ENCODE measurements at places on chromosomes 5 and 9. TPM values are rescaled to one million over a fixed set of nuclear protein-coding genes. Genes with fewer than 3 reads are reported as not detected.

DNA sequence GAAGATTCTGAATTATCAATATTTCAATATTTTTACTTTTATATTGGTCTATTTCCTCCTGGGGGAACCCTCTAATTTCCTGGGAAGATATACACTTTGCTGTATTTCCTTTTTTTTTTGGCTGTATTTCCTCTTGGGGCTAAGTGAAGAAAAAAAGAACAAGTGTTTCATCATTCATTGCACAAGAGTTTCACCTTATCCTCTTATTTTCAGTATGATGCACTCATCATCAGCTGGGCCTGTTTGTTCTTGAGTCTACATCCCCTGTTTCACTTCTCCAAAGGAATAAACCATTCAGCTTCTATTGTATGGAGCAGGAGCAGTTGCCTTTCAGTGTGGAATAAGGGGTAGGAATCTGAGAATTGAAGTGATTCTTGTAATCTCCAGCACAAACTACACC, 210.8 kb downstream of the FAM170A start:
- H3K4me1 ChIP-seq = no peaks in the 10 kb centered on the region
- DNase-seq = no peak
- H3K4me3 ChIP-seq = no peak overlapping the region
- no peaks in the 10 kb centered on the region for H3K36me3 ChIP-seq

GRCh38 chr5:129099184-129099569, 4.6 kb downstream of the ISOC1 start:
- H3K27me3 ChIP-seq = no peaks in the 10 kb centered on the region
- no peak overlapping the region for H3K4me3 ChIP-seq
- no peak overlapping the region for H3K27ac ChIP-seq

The IFNA21 gene
- not detected for total RNA-seq

- no peak overlapping the region for H3K27ac ChIP-seq
- H3K4me3 ChIP-seq = no peak overlapping the region
- no peak for DNase-seq
- no peaks in the 10 kb centered on the region for H3K27me3 ChIP-seq
- no peaks in the 10 kb centered on the region for H3K36me3 ChIP-seq
Observed at GRCh38 chr5:53069626-53070025, 39.9 kb downstream of the MOCS2 start.

DNA sequence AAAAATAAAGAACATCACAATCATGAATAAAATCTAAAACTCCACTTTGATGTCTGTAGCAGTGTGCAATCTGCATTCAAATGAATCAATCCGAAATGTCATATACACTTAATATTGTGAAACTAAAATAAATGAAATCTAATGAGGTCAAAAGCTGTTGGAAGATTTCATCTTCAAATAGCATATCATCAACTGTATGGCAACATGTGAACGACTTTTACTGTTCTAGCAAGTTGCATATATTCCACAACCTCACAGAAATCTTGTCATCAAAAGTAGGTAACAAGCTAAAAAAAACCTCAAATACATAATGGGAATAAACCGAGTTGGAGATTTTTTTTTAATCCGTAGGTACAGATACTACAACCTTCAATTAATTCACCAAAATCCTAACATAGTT, 1.2 kb downstream of the PTBP3 start:
- peaks cover 32% of the 10 kb centered on the region for H3K4me1 ChIP-seq
- H3K4me3 ChIP-seq = peak overlapping the region; percentile 92
- DNase-seq = no peak
- no peaks in the 10 kb centered on the region for H3K27me3 ChIP-seq
- H3K27ac ChIP-seq = peak overlapping the region; percentile 99

GRCh38 chr5:145951071-145951470, 14.7 kb downstream of the SH3RF2 start:
- H3K27ac ChIP-seq = no peak overlapping the region
- H3K4me1 ChIP-seq = no peaks in the 10 kb centered on the region
- DNase-seq = no peak
- H3K27me3 ChIP-seq = no peaks in the 10 kb centered on the region

GRCh38 chr9:111114486-111114885, 76.2 kb upstream of the LPAR1 start:
- no peak overlapping the region for H3K27ac ChIP-seq
- no peaks in the 10 kb centered on the region for H3K36me3 ChIP-seq
- no peaks in the 10 kb centered on the region for H3K27me3 ChIP-seq
- H3K4me1 ChIP-seq = no peaks in the 10 kb centered on the region

The MCTP1 gene
- total RNA-seq = 30.6 TPM

The SCGB3A2 gene
- 324 TPM for total RNA-seq

DNA sequence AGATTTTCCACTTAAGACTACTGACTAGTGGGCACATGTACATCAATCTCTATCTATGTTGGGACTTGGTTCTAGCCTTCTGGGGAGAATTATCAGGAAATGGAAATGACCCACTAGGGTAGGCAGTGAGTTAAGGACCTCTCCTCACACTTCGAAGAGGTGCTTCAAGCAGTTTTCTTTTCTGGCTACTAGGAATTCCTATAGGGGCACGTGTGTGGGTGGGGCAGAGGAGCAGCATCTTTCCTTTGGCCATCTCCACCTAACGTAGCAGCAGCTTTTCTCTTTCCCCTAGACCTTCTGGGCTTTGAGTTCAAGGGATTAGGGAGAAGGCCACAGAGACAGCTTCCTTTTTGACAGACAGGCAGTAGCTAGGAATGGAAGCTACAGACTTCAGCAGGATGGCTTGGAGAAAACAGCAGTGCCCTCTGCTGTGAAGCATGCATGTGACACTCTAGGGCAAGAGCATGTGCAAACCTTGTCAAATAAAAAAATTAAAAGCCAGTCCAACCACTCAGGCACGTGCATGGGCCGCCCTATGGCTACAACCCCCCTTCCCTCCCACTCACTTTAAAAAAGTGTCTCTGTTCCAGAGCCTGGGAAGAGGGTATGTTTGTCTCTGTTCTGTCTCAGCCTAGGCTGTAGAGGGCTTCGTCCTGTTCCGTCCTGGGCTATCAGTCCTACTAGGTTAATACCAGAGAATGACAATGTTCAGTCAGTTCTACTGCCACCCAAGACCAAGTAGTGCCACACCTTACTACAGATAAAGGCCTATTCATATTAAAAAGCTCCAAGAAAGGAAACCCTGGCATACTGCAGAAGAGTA, 8.7 kb upstream of the GFRA3 start:
- H3K27ac ChIP-seq = no peak overlapping the region
- H3K36me3 ChIP-seq = no peaks in the 10 kb centered on the region
- H3K4me1 ChIP-seq = peaks cover 3% of the 10 kb centered on the region
- H3K4me3 ChIP-seq = no peak overlapping the region

The C5orf58 gene
- not detected for total RNA-seq

- no peaks in the 10 kb centered on the region for H3K4me1 ChIP-seq
- no peak overlapping the region for H3K4me3 ChIP-seq
- no peaks in the 10 kb centered on the region for H3K27me3 ChIP-seq
- no peak for DNase-seq
Observed at GRCh38 chr5:145787996-145788395, 47.1 kb downstream of the PRELID2 start.

GRCh38 chr5:14147210-14147609, 4.1 kb downstream of the TRIO start:
- H3K4me1 ChIP-seq = peaks cover 46% of the 10 kb centered on the region
- H3K27ac ChIP-seq = no peak overlapping the region
- no peak for DNase-seq
- H3K36me3 ChIP-seq = no peaks in the 10 kb centered on the region
- H3K27me3 ChIP-seq = no peaks in the 10 kb centered on the region
- no peak overlapping the region for H3K4me3 ChIP-seq

The SHC3 gene
- 12.7 TPM for total RNA-seq

The SLC36A2 gene
- total RNA-seq = not detected

The BARX1 gene
- not detected for total RNA-seq

DNA sequence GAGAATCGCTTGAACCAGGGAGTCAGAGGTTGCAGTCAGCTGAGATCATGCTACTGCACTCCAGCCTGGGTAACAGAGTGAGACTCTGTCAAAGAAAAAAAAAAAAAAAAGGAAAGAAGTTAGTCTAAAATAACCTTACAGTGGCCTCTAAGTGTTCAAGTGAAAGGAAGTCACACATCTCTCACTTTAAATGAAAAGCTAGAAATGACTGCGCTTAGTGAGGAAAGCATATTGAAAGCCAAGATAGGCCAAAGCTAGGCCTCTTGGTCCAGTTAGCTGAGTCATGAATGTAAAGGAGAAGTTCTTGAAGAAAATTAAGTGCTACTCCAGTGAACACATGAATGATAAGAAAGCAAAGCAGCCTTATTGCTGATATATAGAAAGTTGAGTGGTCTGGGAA, 38.1 kb downstream of the ITGA1 start:
- no peaks in the 10 kb centered on the region for H3K36me3 ChIP-seq
- H3K4me3 ChIP-seq = no peak overlapping the region
- H3K27me3 ChIP-seq = no peaks in the 10 kb centered on the region

The SOHLH1 gene
- total RNA-seq = not detected

Measured in upper lobe of left lung (tissue), 6 donors.